ENCODE measurements at places on chromosomes 3 and 15.
A peak's percentile ranks its signal among the peaks of the same experiment; 100 is the strongest.

DNA sequence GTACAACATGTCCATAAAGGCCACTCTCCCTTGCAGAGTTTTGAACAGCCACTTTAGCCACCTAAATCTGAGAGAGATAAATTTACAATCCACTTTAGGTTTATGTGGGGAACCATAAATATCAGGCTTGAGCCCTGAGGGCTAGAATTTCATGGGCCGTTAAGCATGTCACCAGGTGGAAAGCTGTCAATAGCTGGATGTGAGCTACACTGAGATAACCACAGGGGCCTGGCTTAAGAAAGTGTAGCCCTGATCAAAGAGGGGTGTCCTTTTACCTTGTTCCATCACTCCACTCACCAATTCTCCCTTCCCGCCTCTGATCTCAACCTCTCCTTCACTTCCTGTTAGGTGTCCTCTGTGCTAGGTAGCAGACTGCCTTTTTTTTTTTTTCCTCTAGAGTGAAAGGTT, 172.8 kb upstream of the ICE2 start:
- no peak for DNase-seq
- no peaks in the 10 kb centered on the region for H3K27me3 ChIP-seq
- H3K4me1 ChIP-seq, result peaks cover 53% of the 10 kb centered on the region
- H3K36me3 ChIP-seq, result no peaks in the 10 kb centered on the region
- H3K4me3 ChIP-seq, result no peak overlapping the region
- no peak overlapping the region for H3K27ac ChIP-seq

GRCh38 chr3:166291186-166291955, 454.1 kb upstream of the BCHE start:
- H3K27me3 ChIP-seq, result no peaks in the 10 kb centered on the region
- H3K27ac ChIP-seq, result no peak overlapping the region
- no peaks in the 10 kb centered on the region for H3K36me3 ChIP-seq
- no peak for DNase-seq

GRCh38 chr3:150887031-150887430, 18.2 kb downstream of the MINDY4B start:
- H3K4me3 ChIP-seq, result no peak overlapping the region
- H3K27ac ChIP-seq, result no peak overlapping the region
- no peak for DNase-seq
- no peaks in the 10 kb centered on the region for H3K36me3 ChIP-seq
- H3K27me3 ChIP-seq, result peaks cover 9% of the 10 kb centered on the region

DNA sequence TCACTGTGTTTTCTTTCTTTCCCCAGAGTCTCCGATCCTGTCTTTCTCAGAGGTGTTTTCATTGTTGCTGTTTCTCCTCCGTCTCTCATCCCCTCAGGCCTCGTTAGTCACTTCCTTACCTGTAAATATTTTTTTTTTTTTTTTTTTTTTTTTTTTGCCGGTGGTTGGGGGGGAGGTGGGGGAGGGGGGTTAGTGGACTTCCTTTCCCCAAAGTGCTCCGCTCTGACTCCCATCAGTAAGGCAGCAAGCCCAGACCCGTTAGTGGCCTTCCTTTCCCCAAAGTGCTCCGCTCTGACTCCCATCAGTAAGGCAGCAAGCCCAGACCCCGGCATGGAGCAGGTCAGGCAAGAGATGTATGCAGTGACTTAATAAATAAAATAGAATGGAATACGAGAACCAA, 97.1 kb upstream of the TNFAIP8L3 start:
- H3K36me3 ChIP-seq, result no peaks in the 10 kb centered on the region
- no peak overlapping the region for H3K4me3 ChIP-seq
- H3K27ac ChIP-seq, result no peak overlapping the region
- H3K4me1 ChIP-seq, result no peaks in the 10 kb centered on the region
- H3K27me3 ChIP-seq, result peaks cover 17% of the 10 kb centered on the region
- no peak for DNase-seq

GRCh38 chr15:40942337-40942854, 10.9 kb upstream of the CHAC1 start:
- peak overlapping the region; percentile 56 for H3K27ac ChIP-seq

DNA sequence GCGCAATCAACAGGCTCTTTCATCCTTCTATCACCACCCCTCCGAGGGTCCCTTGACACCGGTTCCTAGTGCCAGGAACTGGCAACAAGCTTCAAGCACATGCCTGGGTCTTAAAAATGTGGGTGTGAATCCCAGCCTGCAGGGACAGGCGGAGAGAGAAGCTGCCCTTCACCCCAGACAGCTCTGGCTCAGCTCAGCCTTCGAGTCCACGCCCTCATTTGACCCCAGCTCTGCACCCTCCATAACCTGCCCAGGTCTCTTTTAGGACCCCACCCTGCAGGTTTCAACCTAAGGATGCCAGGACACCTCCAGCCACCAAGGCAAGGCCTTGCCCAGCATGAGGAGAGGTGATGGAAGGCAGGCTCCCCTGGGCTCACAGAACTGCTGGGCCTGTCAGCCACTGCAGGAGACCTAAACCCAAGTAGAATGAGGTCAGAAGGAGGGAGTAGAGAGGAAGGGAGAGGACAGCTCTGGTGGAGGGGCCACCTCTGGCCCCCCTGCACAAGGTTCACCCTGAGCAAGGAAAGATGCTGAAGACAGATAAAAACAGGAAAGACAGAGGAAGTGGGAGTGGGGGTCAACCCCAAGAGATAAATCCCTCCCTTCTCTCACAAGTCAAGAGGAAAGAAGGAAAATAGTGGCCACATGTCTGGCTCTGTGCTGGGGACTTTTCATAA, 2.6 kb upstream of the LOXL1 start:
- no peak for DNase-seq
- H3K4me1 ChIP-seq, result peaks cover 49% of the 10 kb centered on the region
- H3K27me3 ChIP-seq, result peaks cover 4% of the 10 kb centered on the region
- peak overlapping the region; percentile 79 for H3K27ac ChIP-seq
- peaks cover 14% of the 10 kb centered on the region for H3K36me3 ChIP-seq
- H3K4me3 ChIP-seq, result peak overlapping the region; percentile 12

GRCh38 chr3:123444744-123445143, 4.1 kb downstream of the ADCY5 start:
- H3K27me3 ChIP-seq, result peaks cover 48% of the 10 kb centered on the region
- no peaks in the 10 kb centered on the region for H3K4me1 ChIP-seq
- no peaks in the 10 kb centered on the region for H3K36me3 ChIP-seq
- H3K27ac ChIP-seq, result no peak overlapping the region
- DNase-seq, result no peak
- no peak overlapping the region for H3K4me3 ChIP-seq

DNA sequence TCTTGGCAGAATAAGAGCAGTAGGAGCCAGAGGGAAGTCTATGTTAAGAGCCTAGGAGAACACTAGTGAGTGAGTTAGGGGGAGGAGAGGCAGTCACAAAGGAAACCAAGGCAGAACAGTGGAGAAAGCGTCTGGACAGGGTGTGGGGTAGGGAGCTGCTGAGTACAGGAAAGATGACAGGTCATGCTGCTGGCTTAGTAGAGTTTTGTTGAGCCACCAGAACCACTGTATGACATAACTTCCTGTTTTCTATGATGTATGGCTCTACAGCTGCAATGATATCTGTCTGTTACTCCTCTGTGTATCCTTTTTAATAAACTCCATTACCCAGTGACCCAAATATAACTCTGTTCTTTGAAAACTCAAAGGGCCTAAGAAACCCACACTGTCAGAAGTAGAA, 10.6 kb upstream of the STT3B start:
- H3K4me1 ChIP-seq, result peaks cover 20% of the 10 kb centered on the region
- H3K4me3 ChIP-seq, result no peak overlapping the region
- no peak for DNase-seq
- no peak overlapping the region for H3K27ac ChIP-seq

- no peaks in the 10 kb centered on the region for H3K4me1 ChIP-seq
- no peak overlapping the region for H3K4me3 ChIP-seq
- H3K27ac ChIP-seq, result no peak overlapping the region
- DNase-seq, result no peak
These were observed 357.8 kb downstream of the OCA2 start for GRCh38 chr15:27741226-27741860.

DNA sequence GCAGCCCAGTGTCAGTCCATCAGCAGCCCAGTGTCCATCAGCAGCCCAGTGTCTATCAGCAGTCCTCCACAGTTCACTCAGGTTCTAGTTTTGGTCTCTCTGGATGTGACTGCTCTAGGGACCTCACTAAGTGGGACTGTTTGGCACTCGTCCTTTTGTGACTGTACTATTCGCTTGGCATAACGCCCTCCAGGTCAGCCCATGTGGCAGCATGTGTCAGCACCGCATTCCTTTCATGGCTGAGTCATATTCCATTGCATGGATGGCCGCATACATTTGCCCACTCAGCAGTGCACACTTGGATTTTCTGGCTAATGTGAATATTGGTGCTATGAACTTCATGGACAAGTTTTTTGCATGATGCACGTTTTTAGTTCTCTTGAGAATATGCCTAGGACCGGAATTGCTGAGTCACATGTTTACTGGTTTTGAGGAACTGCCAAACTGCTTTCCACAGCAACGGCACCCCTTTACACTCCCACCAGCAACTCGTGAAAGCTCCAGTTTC, 16.4 kb downstream of the CHST13 start:
- H3K36me3 ChIP-seq, result no peaks in the 10 kb centered on the region
- H3K4me1 ChIP-seq, result peaks cover 5% of the 10 kb centered on the region
- no peak overlapping the region for H3K27ac ChIP-seq
- H3K4me3 ChIP-seq, result no peak overlapping the region
- peaks cover 5% of the 10 kb centered on the region for H3K27me3 ChIP-seq

DNA sequence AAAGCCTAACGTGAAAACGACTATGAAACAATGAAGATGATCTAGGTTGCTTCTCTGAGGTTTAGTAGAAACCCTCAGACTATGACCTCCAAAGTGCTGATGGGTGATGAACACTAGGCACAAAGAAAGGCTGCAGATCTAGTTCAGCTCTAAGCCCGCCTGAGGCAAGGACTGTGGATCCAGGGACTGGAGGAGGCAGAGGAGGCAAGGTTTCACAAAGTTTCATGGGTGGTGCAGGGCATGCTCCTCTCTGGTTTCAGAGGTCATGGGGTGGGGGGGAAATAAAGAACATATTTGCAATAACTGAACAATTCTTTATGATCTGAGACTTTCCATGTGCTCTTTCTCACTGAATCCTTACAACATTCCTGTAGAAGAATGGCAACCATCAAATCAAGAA, 679.2 kb downstream of the NTRK3 start:
- H3K27me3 ChIP-seq, result peaks cover 2% of the 10 kb centered on the region
- H3K4me1 ChIP-seq, result no peaks in the 10 kb centered on the region
- H3K27ac ChIP-seq, result no peak overlapping the region
- DNase-seq, result no peak

- peak overlapping the region; percentile 90 for H3K4me3 ChIP-seq
- H3K36me3 ChIP-seq, result peaks cover 58% of the 10 kb centered on the region
- H3K27me3 ChIP-seq, result no peaks in the 10 kb centered on the region
- peaks cover 64% of the 10 kb centered on the region for H3K4me1 ChIP-seq
- DNase-seq, result no peak
These were observed 4.8 kb downstream of the CHD2 start for GRCh38 chr15:92904722-92905571.

DNA sequence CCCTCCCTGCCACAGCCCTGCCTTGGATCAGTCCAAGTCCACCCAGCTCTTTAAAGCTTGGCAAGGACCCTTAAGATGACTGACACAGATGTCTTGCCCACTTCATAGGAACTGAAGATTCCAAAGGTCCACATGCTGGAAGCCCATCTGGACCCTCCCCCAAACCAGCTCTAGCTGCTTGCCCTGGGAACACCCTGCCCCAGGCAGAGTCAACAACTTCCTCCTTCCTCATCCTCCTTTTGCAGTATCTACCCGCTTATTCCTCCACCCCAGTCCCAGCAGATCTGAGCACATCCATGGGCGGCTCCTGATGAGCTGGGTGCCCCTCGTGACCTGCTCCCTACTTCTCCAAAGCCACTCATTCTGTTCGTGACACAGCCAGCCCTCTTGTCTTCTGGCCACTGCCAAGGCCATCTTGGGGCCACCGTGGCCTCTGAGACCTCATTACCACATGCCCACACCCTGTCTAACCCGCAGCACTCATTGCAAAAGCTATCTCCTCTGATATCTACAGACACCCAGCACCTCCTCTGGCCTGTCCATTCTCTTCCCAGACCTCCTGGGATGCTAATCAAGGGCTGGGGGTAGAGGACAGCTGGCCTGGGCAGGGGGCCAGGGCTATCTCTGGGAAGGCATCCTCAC, 2.0 kb upstream of the PFKFB4 start:
- DNase-seq, result no peak
- no peak overlapping the region for H3K4me3 ChIP-seq
- peaks cover 32% of the 10 kb centered on the region for H3K4me1 ChIP-seq
- H3K27me3 ChIP-seq, result peaks cover 2% of the 10 kb centered on the region
- H3K36me3 ChIP-seq, result peaks cover 2% of the 10 kb centered on the region
- no peak overlapping the region for H3K27ac ChIP-seq

DNA sequence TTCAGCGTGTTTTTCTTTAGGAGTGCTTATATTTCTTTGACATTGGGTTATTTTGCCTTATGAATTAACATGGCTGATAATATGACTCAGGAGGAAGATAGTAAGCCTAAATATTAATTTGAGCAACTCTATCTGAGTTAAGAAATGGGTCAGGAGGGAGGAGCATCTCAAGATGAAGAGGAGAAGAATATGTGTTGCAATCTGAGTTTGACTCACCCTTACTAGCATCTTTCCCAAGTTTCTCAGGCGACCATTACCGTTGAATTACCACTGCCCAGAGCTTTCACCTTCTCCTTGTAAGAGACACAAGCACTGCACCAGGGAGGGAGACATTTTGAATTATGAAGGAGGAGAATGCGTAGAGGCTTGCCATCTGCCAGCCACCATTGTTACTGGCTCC, 138.3 kb upstream of the MYRIP start:
- no peak overlapping the region for H3K27ac ChIP-seq
- no peak overlapping the region for H3K4me3 ChIP-seq
- no peaks in the 10 kb centered on the region for H3K36me3 ChIP-seq
- H3K27me3 ChIP-seq, result no peaks in the 10 kb centered on the region
- no peaks in the 10 kb centered on the region for H3K4me1 ChIP-seq

- peak overlapping the region; percentile 30 for H3K27ac ChIP-seq
- DNase-seq, result no peak
- no peaks in the 10 kb centered on the region for H3K27me3 ChIP-seq
- peaks cover 86% of the 10 kb centered on the region for H3K4me1 ChIP-seq
These were observed 368.7 kb downstream of the FOXP1 start for GRCh38 chr3:71214797-71215196.

GRCh38 chr3:169250000-169250399, 413.5 kb downstream of the MECOM start:
- no peaks in the 10 kb centered on the region for H3K27me3 ChIP-seq
- H3K36me3 ChIP-seq, result no peaks in the 10 kb centered on the region
- no peak overlapping the region for H3K4me3 ChIP-seq
- no peak overlapping the region for H3K27ac ChIP-seq

DNA sequence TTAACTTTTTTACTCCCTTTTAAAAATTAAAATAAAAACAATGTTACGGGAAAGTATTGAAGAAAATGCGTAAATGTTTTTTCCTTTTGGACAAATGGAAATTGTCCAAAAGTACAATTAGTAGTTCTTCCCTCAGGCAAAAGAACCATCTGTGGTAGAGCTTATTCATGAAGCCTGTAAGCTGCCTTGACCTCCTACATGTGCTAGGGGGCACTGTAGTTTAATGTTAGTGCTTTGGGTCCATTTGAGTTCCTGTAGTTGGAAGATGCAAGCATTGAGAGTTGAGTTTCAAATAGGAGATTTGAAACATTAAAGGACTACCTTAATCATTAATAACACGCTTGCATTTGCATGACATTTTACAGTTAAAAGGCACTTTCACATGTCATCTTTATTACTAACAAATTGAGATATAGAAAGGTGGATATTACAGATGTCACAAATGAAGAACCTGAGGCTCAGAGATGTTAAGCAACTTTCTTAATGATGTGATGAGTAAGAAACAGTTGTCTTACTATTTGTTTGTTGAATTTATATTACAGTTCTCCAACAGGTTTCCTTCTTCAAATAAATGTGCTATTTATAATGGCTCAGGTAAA, 1.8 kb upstream of the ZNF385D start:
- H3K27ac ChIP-seq, result no peak overlapping the region
- no peaks in the 10 kb centered on the region for H3K36me3 ChIP-seq
- peaks cover 14% of the 10 kb centered on the region for H3K27me3 ChIP-seq
- no peaks in the 10 kb centered on the region for H3K4me1 ChIP-seq
- DNase-seq, result no peak
- no peak overlapping the region for H3K4me3 ChIP-seq

Data from activated naive CD8-positive, alpha-beta T cell treated with anti-CD3 and anti-CD28 coated beads, Interleukin-2, amount 50 U/mL, for 24 hours (primary cell).